Stimulated activated CD4-positive, alpha-beta T cell treated with anti-CD3 and anti-CD28 coated beads, Interleukin-15, amount 100 ng/mL, for 24 hours (primary cell): ENCODE measurements at places on chromosomes 2 and 18.

DNA sequence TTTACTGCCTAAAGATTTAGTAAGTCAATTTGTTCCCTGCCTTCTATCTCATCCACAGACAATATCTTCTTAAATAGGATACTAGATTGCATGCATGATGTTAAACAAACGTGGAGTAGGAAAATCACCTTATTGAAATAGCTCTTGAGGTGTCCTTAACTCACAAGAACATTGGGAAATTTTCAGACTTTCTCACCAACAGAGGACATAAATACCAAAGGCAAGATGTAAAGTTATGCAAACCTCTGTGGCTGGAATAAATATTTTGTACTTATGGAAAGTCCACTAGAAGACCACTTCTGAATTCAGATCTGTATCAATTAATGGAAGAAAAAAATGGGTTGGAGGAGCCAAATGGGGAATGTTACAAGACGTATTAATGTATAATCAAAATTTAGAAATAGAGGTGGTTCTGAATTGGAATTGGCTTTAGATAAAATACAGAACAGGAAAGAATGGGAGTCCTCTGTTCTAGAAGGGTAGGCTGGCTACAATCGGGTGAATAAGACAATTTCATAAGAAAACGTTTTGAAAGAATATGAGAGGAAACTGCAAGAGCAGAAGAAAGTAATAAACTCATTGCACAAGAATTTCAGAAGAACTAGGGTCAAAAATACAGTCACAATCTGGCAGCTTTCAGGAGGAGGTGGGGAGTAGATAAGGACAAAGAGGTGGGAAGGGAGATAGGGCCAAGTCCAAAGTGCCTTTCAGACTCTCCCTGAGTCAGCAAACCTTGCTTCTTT lies 69.3 kb upstream of the FN1 start:
- no peak for DNase-seq

GRCh38 chr18:77906103-77906892 lies 656.6 kb downstream of the GALR1 start:
- DNase-seq: no peak

- DNase-seq: no peak
Observed at GRCh38 chr18:9177031-9177430, 40.5 kb downstream of the ANKRD12 start.

GRCh38 chr2:55864351-55865084 lies 59.1 kb downstream of the EFEMP1 start:
- no peak for DNase-seq

- DNase-seq: no peak
Observed at GRCh38 chr2:64404002-64404731, 49.8 kb upstream of the LGALSL start.
